Activated CD4-positive, alpha-beta T cell treated with anti-CD3 and anti-CD28 coated beads for 36 hours (primary cell): ENCODE measurements at places on chromosomes 12 and 14. TPM values are rescaled to one million over a fixed set of nuclear protein-coding genes. Genes with fewer than 3 reads are reported as not detected.

- no peak overlapping the region for H3K27ac ChIP-seq
- peaks cover 11% of the 10 kb centered on the region for H3K27me3 ChIP-seq
- no peak overlapping the region for H3K4me3 ChIP-seq
- no peak for DNase-seq
- no peaks in the 10 kb centered on the region for H3K36me3 ChIP-seq
These were observed 12.9 kb upstream of the TRIM9 start for GRCh38 chr14:51107801-51108200.

- peaks cover 6% of the 10 kb centered on the region for H3K4me1 ChIP-seq
- no peak overlapping the region for H3K4me3 ChIP-seq
- DNase-seq = no peak
- H3K27me3 ChIP-seq = peaks cover 22% of the 10 kb centered on the region
- no peaks in the 10 kb centered on the region for H3K36me3 ChIP-seq
These were observed 16.9 kb upstream of the KRR1 start for GRCh38 chr12:75528272-75528671.

The PITPNM2 gene
- 9.5 TPM for total RNA-seq

The KERA gene
- total RNA-seq = not detected

DNA sequence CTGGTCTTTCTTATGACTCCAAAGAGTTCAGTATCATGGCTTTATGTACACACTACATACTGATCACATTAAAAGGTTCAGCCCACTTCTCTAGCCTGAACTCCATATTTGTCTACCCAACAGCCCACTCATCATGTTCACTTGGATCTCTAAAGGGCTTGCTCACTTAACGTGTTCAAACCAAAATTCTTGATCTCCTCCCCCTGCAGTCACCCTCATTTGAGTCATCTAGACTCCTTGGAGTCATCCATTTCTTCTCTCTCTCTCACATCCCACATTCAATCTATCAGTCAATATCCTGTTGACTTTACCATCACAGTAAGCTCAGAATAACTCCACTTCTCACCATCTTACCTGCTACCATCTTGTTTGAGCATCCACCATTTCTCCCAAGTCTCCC, 148.4 kb upstream of the ARID2 start:
- H3K27ac ChIP-seq = no peak overlapping the region
- H3K4me1 ChIP-seq = peaks cover 6% of the 10 kb centered on the region
- H3K27me3 ChIP-seq = peaks cover 7% of the 10 kb centered on the region
- H3K36me3 ChIP-seq = no peaks in the 10 kb centered on the region
- no peak for DNase-seq
- H3K4me3 ChIP-seq = no peak overlapping the region

GRCh38 chr12:91577586-91578539, 395.2 kb upstream of the DCN start:
- peaks cover 8% of the 10 kb centered on the region for H3K4me1 ChIP-seq
- peak overlapping the region; percentile 32 for H3K27ac ChIP-seq
- H3K4me3 ChIP-seq = peak overlapping the region; percentile 35
- DNase-seq = no peak
- H3K27me3 ChIP-seq = no peaks in the 10 kb centered on the region

- no peaks in the 10 kb centered on the region for H3K27me3 ChIP-seq
- H3K4me3 ChIP-seq = no peak overlapping the region
- no peaks in the 10 kb centered on the region for H3K36me3 ChIP-seq
- H3K27ac ChIP-seq = no peak overlapping the region
- no peak for DNase-seq
These were observed 253.7 kb downstream of the TTC6 start for GRCh38 chr14:37848985-37849621.

DNA sequence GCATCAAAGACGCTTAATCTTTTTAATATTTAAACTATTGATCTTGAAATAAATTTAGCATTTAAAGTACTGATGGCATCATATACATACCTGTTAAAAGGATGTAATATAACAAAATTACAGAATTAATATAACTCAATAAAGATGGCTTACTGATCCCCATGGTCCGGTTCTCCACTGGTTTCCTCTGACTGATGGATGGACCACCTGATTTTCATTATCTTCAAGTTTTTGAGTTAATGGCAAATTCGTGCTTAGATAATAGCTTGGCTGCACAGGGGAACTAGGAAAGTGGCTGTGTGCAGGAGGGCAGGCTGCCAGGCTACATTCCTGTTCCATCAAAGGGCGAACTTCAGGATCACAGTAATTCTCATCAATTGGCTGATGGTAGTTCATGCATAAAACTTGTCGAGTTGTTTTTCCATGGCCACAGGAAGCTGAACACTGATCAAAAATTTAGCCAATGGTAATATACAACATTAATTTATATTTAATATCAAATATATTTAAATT, 123.9 kb downstream of the ADAMTS20 start:
- no peak overlapping the region for H3K27ac ChIP-seq
- DNase-seq = no peak
- no peak overlapping the region for H3K4me3 ChIP-seq
- no peaks in the 10 kb centered on the region for H3K36me3 ChIP-seq

GRCh38 chr12:9925705-9926393, 6.3 kb downstream of the CLEC2A start:
- peaks cover 15% of the 10 kb centered on the region for H3K4me1 ChIP-seq
- H3K27me3 ChIP-seq = peaks cover 2% of the 10 kb centered on the region
- peak overlapping the region; percentile 12 for H3K27ac ChIP-seq
- DNase-seq = peak; percentile 19

DNA sequence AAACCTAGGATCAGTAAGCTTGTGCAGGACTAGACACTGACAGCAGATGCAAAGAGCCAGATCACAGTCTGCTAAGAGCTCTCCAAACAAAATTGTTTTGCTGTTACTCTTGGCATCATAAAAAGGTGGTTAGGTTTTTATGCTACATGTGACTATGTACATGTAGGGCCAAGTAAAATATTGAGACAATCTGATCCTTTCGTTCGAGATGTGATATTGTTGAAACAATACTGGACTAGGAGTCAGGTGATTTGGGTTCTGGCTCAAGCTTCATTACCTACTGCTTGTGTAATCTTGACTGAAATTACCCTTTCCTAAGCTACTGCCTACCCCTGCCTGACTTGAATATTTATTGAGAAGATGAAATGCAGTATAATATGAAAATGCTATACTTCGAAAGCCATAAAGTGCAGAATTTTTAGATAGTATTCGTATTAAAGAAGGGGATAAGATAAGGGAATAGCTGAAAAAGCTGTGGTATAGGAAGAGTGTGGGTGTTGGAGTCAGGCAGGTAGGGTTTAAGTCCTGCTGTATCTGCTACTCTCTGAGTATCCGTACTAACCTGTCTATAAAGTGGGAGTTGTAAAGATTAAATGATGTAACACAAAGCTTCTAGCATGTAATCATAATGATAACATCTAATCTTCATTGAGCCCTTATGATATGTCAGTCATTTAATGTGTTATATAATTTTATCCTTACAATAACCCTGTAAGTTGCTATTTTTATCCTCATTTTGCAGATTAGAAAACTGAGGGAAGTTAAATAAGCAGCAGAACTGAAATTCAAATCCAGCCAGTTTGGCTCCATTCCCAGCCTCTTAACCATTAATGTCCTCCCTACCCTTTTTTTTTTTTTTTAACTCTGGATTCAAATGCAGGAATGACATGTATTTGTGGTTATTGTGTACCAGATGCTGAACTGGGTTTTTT, 38.6 kb upstream of the ATF1 start:
- H3K27me3 ChIP-seq = no peaks in the 10 kb centered on the region
- H3K4me3 ChIP-seq = no peak overlapping the region
- no peak for DNase-seq
- H3K27ac ChIP-seq = no peak overlapping the region

DNA sequence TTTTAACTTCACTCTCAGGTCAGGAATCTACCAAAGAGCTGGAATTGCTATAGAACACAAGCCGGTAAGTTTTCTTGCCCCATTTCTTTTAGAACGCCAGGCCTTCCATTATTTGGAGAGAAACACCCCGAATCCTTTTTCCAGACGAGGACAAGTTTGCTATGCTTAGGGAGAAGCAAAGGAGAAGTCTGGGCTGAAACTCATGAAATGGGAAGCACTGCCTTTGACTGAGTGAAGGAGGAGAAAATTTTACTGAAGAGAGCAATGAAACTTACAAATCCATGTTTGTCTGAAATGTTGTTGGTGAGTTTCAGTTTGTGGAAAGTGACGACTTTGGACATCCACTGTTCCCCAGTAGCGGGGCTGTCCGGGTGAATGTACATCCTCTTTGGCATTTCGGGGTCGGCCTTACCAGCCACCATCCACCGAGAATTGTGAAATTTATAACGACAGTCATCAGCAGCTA, 3.3 kb downstream of the TBX3 start:
- H3K4me3 ChIP-seq = no peak overlapping the region
- DNase-seq = no peak
- peaks cover 31% of the 10 kb centered on the region for H3K4me1 ChIP-seq
- H3K27ac ChIP-seq = no peak overlapping the region

DNA sequence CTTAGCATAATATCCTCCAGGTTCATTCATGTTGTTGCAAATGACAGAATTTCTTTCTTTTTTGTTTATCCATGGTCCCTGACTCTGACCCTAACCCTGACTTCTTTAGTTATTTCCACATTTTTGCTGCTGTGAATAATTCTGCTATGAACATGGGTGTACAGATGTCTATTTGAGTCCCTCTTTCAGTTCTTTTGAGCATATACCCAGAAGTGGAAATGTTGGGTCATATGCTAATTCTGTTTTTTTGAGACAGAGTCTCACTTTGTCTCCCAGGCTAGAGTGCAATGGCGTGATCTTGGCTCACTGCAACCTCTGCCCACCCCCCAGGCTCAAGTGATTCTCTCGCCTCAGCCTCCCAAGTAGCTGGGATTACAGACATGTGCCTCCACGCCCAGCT, 33.1 kb downstream of the KNTC1 start:
- H3K27me3 ChIP-seq = no peaks in the 10 kb centered on the region
- peaks cover 4% of the 10 kb centered on the region for H3K4me1 ChIP-seq
- no peak for DNase-seq

GRCh38 chr14:73258845-73259611, 21.7 kb downstream of the PAPLN start:
- peaks cover 3% of the 10 kb centered on the region for H3K4me1 ChIP-seq
- H3K27me3 ChIP-seq = peaks cover 2% of the 10 kb centered on the region
- H3K4me3 ChIP-seq = no peak overlapping the region
- H3K27ac ChIP-seq = no peak overlapping the region
- DNase-seq = peak; percentile 3

The CAND1 gene
- total RNA-seq = 224 TPM

The SSTR1 gene
- total RNA-seq = not detected

GRCh38 chr12:68932961-68933893, at the start of gene CPM:
CPM (minus strand) TSS chr12:68933171; CDS start chr12:68932837, 334 bp downstream.
- H3K27ac ChIP-seq = peak within 1 kb of the TSS; percentile 71
- H3K27me3 ChIP-seq = peaks cover 20% of the 10 kb centered on the region
- H3K4me1 ChIP-seq = peaks cover 9% of the 10 kb centered on the region
- DNase-seq = peak; percentile 86
- H3K36me3 ChIP-seq = peaks cover 10% of the 10 kb centered on the region

- peak overlapping the region; percentile 56 for H3K27ac ChIP-seq
- peaks cover 5% of the 10 kb centered on the region for H3K36me3 ChIP-seq
- peak; percentile 39 for DNase-seq
- H3K4me3 ChIP-seq = no peak overlapping the region
- no peaks in the 10 kb centered on the region for H3K27me3 ChIP-seq
- H3K4me1 ChIP-seq = peaks cover 12% of the 10 kb centered on the region
These were observed 22.4 kb downstream of the ARG2 start for GRCh38 chr14:67641902-67642749.

The TMTC1 gene
- total RNA-seq = 0.30 TPM

DNA sequence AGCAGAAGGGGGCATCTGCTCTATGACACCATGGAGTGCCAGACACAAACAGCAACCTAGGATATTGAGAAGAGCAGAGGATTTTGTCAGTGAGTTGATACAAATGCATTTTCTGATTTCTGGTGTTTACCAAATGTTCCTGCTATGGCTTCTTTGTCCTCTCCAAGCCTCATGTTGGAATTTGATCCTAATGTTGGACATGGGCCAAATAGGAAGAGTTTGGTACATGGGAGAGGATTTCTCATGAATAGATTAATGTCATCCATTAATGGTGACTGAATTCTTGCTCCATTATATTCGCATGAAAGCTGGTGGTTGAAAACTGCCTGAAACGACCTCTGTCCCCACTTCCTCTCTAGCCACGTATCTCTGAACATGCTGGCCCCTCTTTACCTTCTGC, 1002.2 kb upstream of the FLRT2 start:
- no peak for DNase-seq
- H3K27me3 ChIP-seq = no peaks in the 10 kb centered on the region
- no peak overlapping the region for H3K27ac ChIP-seq
- H3K4me1 ChIP-seq = no peaks in the 10 kb centered on the region

DNA sequence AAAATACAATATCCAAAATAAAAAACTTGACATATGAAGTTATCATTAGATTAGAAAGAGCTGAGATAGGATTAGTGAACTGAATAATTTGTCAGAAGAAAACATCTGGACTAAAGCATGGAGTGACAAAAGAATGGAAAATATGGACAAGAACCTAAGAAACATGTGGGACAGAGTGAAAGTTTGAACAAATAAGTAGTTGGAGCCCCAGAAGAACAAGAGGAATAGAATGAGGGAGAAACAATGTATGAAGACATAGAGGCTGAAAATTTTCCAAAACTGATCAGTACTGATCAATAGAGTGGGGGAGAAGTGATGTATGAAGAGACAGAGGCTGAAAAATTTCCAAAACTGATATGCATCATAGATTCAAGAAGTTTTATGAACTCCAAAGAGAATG, 170.6 kb upstream of the CRY1 start:
- DNase-seq = no peak
- no peak overlapping the region for H3K4me3 ChIP-seq
- H3K4me1 ChIP-seq = peaks cover 13% of the 10 kb centered on the region
- H3K27ac ChIP-seq = peak overlapping the region; percentile 27

DNA sequence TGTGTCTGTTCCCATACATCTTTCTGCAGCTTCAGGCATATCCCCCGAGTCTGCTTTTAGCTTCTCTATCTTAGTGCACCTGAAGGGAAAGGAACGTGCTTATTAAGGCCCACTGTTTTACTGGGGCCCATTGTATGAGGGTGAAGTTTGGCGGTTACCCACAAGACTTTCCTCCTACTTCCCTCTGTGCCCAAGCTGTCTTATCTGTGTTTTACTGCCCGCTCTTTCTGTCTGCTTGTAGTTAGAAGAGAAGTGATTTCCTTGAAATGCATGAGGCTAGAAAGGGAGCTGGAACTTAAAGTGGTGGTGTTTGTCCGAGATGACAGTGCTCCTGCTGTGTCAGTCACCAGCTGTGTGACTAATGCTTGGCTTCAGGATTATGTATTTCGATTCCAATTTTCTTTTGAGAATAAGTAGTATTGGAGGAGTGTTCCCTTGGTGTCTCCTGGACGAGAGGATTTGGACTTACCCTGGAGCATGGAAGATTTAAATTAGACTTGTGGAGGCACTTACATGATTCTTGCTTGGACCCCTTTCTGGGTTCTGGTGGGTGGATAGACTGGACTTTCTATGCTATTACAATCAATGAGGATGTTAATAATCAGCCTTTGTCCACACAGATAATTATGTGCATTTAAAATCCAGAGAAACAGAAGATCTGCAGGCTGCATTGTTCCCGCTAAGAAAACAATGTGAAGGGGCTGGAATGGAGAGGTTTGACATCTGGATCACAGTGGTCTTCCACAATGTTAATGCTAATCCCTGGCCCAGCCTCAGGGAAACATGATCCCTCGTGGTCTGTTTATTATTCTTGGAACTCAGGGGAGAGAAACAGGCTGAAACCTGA, 13.9 kb upstream of the KRT86 start:
- no peaks in the 10 kb centered on the region for H3K36me3 ChIP-seq
- H3K27me3 ChIP-seq = peaks cover 58% of the 10 kb centered on the region
- DNase-seq = no peak
- H3K27ac ChIP-seq = no peak overlapping the region

GRCh38 chr14:22573804-22574203, 15.2 kb downstream of the DAD1 start:
- H3K27ac ChIP-seq = peak overlapping the region; percentile 49
- H3K27me3 ChIP-seq = no peaks in the 10 kb centered on the region
- no peak overlapping the region for H3K4me3 ChIP-seq
- H3K36me3 ChIP-seq = peaks cover 67% of the 10 kb centered on the region
- peaks cover 71% of the 10 kb centered on the region for H3K4me1 ChIP-seq
- DNase-seq = no peak
